Activated CD8-positive, alpha-beta memory T cell treated with anti-CD3 and anti-CD28 coated beads for 24 hours (primary cell): ENCODE measurements at places on chromosomes 4 and X.

DNA sequence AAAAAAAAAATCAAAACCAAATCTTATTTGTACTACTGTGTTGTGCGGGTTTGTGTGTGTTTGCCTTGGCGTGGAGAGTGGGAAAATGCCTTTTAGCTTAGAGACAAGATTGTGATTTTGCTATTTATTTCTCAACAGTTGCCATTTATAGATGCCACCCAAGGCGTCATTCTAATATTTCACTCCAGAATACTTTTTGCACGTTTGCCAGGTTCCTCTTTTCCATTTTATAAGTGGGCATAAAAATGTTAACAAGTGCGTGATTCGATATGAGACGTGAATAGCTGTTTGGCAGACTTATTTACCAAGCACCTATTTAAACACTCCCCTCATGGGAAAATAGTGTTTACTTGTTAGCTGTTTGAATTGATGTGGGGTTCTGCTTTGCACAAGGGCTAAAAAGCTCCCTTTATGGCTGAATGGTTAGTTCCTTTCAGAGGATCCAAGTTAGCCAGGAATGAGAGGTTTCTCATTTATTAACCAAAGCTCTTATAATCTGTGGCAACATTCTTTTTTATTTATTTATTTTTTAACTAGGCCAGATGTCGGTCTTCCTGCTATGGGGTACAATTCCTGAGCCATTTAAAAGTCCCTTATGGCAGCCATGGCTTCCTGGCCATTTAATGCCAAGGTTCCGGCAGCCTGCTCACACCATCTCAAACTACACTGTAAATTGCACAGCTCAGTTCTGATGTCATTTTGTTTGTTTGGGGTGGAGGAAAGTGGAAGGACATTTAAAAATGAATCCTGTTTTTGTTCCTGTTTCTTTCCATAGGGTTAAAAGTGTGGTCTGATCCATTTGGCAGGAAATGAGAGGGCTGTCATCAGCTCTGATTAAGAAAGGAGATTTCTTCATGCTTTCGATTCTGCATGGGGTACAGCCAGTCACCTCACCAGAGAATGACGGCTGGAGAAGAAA lies 14.6 kb downstream of the SMIM20 start:
- DNase-seq = no peak

DNA sequence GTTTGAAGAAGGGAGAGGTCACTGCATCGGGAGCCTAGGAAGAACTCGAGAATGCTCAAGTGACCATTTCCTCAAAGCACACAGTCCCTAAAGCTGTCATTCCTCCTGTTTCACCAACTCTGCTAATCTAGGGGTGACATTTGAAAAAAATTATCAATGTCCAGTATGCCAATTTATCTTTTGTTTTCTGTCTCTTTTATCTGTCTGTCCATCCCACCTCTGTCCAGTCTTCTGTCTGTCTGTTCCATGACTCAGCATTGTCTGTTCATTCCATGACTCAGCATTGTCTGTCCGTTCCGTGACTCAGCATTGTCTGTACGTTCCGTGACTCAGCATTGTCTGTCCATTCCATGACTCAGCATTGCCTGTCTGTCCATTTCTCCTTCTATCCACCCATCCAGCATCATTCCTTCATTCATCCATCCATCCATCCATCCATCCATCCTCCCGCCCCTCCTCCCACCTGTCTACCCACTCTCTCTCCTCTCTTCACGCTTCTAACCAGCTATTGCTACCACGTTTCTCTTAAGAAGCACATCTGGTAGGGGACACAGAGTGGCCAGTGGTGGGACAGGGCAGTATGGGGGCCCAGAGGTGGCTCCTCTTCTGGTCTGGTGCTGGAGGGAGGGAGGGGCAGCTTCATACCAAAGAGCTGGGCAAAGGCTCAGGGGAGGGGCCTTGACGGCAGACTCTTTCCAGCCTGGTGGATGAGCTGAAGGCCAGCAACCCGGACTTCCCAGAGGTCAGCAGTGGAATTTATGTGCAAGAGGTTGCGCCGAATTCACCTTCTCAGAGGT lies 34.1 kb downstream of the HTRA3 start:
- no peak for DNase-seq

DNA sequence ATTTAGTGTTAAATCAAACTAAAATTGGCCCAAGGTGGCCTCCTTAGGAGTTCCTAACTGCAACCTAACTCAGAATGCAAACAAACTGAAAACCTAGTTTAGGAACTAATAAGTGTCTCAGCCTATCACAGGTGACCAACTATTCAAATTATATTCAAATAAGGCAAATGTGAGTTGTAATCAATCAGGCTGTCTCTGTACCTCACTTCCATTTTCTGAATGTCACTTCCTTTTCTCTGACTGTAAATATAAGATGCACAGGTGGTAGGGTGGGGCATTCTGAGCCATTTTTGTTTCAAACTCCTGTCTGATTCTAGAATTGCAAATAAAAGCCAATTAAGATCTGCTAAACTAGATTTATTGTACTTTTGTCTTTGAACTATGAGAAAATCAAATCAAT lies 401.5 kb downstream of the PPP3CA start:
- DNase-seq = no peak

GRCh38 chrX:3598709-3599108 lies 114.7 kb downstream of the PRKX start:
- DNase-seq = no peak

DNA sequence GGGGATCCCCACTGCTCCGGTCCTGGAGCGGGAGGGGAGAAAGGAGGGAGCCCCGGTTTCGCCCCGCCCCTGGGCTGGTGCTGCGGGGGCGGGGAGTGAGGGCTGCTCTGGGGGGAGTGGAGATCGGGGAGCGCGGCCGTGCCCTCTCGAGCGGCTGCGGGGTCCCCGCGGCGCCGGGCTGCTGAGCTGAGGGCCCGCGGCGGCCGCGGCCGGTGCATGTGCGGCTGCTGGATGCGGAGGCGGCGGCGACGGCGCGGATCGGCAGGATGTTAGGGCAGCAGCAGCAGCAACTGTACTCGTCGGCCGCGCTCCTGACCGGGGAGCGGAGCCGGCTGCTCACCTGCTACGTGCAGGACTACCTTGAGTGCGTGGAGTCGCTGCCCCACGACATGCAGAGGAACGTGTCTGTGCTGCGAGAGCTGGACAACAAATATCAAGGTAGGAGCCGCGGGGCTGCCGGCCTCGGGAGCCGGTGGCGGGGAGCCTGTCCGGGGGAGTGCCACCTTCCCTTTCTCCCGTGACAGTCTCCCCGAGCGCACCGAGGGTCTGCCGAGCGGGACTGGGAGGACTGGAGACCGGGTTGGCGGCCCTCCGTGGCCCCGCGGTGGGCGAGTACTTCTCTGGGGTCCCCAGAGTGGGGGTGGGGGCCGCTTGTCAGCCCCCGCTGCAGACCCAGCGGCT lies at the start of gene ING2:
Gene ING2, plus strand, starts transcription at position 129 of the 681 bp plus-strand sequence. Its CDS starts 138 bp downstream, at position 267.
- DNase-seq = no peak

GRCh38 chr4:185535612-185536410 lies 504 bp upstream of the PDLIM3 start:
- DNase-seq = no peak

DNA sequence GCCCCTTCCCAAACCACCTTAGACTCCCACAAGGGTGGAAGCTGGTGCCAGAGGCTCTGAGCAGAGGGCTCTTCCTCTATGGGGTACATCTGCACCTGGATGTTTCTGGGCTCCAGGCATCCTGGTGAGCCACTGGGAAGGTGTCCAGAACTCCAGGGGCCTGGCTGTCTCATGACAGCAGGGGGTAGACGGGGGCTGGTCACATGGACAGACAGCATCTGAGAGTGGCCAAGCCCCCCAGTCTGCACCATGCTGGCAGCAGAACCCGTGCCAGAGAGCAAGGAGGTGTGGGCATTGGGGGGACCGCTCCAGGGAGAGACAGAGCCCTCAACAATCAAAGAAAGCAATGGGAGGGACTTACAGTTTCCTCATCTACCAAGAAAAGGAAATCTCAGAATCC lies 39.5 kb downstream of the ZFYVE28 start:
- no peak for DNase-seq

DNA sequence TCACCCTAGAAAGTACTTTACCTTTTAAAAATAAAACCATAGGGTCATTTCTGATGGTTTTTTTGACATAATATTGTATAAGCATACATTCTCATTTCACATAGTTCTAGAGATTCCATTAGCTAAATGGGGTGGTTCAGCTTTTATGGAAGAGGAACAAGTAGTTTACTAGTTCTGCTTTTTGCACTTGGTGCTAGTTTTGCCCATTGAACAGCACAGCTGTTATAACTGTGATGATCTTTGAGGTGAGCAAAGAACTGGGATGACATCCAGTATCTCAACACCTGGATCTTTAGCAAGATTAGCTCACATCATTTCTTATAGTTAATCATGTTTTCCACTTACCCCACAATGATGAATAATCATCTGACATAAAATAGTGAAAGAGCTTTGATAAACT lies 40.9 kb downstream of the MOB1B start:
- DNase-seq = no peak

DNA sequence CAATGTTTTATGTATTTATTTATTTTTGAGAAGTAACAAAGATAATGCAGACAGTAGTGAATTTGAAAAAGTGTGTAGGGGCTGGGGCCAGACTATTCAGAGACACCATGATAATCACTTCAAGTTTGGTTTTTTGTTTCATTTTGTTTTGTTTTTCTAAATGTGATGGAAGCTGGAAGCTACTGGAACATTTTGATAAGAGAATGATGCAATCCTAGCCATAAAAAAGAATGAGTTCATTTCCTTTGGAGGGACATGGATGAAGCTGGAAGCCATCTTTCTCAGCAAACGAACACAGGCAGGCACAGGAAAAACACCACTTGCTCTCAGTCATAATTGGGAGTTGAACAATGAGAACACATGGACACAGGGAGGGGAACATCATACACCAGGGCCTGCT lies 706.6 kb upstream of the EPHA5 start:
- no peak for DNase-seq

DNA sequence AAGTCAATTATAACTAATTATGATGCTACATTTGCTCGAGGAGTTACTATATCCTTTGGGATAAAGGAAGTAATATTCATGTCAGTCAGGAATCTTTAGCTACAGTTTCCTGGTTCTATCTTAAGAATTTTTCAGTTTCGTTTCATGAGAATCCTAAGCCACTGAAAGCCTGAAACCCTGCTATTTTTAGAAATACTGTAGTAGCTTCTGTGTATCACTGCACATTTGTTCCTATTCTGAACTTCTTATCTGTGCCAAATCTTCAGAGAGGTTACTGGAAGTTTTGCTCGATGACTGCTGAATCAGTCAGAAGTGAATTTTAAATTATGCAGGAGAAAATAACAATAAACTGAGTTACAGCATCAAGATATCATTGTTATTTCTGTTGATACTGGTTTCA lies 249.2 kb downstream of the TENM3 start:
- DNase-seq = no peak

DNA sequence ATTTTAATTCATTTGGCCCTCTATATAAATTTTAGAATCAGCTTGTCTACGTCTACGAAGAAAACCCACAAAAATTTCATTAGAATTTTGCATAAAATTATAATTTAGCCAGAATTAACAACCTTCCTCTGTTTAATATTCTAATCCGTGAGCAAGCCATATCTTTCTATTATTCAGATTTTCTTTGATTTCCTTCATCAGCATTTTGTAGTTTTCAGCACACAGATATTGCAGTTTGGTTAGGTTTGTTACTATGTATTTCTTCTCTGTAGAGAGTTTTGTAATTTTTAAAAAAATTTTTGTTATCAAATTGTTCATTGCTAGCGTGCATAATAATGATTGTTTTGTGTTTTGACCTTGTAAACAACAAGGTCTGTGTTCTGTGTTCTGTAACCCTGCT lies 34.9 kb upstream of the PRDM8 start:
- DNase-seq = no peak

DNA sequence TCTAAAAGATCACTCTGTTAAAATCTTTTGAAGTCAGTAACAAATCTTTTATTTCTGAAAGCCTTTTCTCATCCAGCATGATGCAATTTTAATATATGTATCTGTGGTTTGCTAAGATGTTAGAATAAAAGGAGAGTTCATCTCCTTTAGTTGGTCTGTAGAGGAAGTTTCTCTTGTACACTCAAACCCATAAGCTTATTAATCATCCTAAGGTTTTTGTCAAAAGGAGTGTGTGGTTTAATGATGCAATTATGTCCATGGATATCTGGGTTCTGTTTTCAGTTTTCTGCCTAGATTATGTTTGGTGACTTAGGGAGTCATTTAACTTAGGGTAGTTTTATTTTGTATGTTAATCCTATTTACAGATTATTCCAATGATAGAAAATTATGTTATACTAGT lies 52.1 kb upstream of the NDST4 start:
- DNase-seq = no peak

DNA sequence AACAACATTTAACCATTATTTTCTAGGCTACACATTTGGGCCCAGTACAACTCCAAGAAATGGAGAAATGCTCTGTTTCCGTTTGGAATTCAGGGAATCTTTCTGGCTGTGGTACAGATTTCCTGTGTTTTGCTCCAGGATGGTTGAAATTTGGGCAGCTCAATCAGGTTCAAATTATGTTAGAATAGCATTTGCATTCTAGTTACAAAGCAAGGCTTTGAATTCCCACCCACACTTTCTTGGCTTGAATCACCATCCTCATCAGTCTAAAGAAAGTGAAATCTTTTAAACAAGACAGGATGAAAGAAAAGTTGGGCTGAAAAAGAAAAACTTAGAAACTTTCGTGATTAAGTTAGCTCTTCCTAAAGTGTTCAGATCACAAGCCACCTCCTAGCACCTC lies 98.1 kb upstream of the VCX3B start:
- DNase-seq = no peak

- no peak for DNase-seq
Measured at GRCh38 chr4:94519925-94520789, 68.4 kb downstream of the PDLIM5 start.

DNA sequence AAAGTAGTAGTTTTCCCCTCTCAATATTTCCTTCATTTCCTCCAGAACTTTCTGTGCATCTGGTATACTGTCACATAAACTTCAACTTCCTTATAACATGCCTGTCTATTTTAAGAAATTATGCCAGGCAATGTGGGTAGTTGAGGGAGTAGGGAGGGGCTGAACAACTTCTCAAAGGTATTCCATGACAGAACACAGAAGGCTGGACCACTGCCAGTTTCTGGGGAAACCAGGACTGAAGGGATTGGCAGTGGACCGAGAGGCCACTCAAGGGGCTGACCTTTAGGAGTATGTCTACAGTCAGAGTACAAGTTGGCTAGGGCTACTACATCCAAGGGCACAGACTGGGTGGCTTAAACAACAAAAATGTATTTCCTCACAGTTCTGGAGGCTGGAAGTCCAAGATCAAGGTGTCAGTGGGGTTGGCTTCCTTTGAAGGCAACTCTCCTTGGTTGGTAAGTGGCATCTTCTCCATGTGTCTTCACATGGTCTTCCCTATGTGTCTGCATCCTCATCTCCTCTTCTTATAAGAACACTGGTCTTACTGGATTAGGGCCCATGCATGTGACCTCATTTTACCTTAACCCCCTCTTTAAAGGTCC lies 6.9 kb downstream of the SH3RF1 start:
- DNase-seq = no peak

DNA sequence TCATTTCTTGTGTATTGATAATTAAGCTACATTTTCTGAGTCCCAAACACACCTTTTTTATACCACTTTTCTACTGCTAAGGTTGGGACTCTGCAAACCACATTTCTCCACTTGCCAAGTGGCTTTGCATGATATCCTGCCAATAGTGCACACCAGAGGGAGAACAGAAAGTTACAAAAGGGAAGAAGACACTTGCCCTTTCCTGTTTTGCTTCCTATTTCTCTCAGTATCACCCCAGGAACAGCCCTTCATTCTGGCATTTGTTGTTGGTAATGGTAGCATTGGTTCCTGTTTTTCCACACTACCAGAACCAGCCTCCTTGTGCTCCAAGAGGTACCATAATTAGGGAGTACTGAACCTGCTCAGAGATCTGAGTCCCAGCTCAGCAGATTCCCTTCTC lies 87.1 kb downstream of the HDX start:
- DNase-seq = no peak

GRCh38 chrX:130013661-130014060 lies 31.2 kb downstream of the BCORL1 start:
- no peak for DNase-seq
